ENCODE measurements at places on chromosomes 4 and X.

GRCh38 chr4:78656968-78657445, 105.4 kb downstream of the ANXA3 start:
- DNase-seq, result no peak

GRCh38 chrX:111857534-111858060, 18.4 kb upstream of the TRPC5OS start:
- no peak for DNase-seq

GRCh38 chr4:54320826-54321685, 92.0 kb downstream of the PDGFRA start:
- DNase-seq, result no peak

GRCh38 chr4:35966566-35966965, 277.7 kb downstream of the ARAP2 start:
- DNase-seq, result no peak

GRCh38 chr4:154492288-154492687, 689 bp upstream of the DCHS2 start:
- no peak for DNase-seq

- no peak for DNase-seq
Observed at GRCh38 chrX:2705046-2705832, 14.1 kb downstream of the CD99 start.

- DNase-seq, result no peak
Observed at GRCh38 chrX:40984962-40985361, 100.3 kb upstream of the USP9X start.

DNA sequence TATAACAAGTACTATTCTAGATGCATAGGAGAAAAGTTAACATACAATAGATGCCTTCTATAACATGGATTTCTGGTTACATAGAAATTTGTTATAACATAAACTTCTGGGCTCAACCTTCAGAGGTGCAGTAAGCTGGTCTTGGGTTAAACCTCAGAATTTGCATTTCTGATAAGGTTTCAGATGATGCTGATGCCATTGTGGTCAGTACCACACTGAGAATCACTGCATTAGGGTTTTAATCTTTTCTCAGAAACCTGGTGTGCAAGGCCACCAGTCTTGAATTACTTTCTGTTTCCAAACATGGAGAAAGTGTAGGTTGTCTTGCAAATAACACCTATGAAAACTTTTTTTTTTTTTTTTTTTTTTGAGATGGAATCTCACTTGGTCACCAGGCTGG, 146.2 kb downstream of the SPOCK3 start:
- no peak for DNase-seq

DNA sequence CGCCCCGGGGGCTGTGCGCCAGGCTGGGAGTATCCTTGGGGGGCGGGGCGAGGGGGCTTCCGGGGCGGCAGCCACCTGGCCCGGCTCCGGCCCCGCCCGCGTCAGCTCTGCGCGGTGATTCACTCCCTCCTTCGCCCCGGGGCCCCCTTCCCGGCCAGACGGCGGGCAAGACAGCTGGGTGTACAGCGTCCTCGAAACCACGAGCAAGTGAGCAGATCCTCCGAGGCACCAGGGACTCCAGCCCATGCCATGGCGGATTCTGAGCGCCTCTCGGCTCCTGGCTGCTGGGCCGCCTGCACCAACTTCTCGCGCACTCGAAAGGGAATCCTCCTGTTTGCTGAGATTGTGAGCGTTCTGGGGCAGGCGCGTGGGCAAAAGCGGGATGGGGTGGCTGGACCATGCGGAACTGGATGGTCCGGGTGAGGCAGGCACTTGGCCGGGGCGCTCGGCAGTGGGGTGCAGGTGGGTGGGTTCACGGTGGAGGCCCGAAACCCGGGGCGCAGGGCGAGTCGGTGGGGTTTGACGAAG, at the start of gene PLP2:
Gene PLP2, plus strand, starts transcription at position 147 of the 528 bp plus-strand sequence. Its CDS starts 103 bp downstream, at position 250.
- peak; percentile 62 for DNase-seq

DNA sequence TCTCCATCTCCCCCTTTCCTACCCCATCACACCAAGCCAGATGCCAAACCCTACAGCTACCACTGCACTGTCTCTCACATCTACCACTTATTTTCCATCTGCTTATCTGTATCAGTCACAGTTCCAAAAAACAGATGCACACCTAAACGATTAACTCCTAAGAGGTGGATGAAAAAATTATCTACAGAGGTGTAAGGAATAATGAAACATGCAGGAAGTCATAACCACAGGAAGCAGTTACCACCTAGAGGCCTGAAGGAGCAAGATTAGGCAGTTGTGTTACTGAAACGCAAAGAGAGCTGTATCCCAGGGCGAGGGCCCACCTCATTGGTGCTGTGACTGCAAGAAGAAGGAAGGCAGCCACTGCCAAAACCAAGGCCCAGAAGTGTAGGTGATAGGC, 87.8 kb upstream of the FAM241A start:
- DNase-seq, result no peak

- no peak for DNase-seq
Observed at GRCh38 chr4:15598644-15599043, 56.5 kb downstream of the FBXL5 start.

GRCh38 chrX:78106651-78106986, 2.6 kb downstream of the PGK1 start:
- no peak for DNase-seq

DNA sequence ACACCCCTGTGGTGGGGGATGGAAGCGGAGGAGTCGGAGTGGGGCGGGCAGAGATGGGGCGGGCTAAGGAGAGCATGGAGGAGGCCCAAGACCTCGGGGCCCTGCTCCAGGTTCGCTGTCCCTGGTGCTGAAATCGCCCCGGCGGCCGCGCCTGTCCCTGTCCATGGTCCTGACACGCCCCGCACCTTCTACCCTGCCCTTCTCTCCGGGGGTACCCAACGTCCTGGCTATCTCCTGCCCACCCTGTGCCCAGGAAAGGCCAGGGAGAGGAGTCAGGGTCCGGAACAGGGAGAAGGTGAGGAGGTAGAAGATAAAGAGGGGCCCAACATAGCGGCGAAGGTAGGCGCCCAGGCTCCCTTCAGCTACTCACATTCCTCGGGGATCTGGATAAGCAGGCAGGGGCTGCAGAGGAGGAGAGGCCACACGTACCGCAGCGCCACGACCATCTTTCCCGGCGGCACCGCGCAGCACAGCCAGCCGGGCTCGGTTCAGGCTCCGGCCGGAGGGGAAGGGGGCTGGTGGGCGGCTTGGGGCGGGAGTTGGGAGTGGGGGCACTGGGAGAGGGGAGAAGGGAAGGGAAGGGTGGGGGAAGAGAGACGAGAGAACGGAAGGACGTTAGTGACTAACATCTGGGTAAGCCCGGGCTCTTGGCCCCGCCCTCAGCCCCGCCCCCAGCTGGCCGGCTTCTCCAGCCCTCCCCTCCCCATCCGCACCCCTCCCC, 10.4 kb downstream of the L1CAM start:
- DNase-seq, result peak; percentile 54

DNA sequence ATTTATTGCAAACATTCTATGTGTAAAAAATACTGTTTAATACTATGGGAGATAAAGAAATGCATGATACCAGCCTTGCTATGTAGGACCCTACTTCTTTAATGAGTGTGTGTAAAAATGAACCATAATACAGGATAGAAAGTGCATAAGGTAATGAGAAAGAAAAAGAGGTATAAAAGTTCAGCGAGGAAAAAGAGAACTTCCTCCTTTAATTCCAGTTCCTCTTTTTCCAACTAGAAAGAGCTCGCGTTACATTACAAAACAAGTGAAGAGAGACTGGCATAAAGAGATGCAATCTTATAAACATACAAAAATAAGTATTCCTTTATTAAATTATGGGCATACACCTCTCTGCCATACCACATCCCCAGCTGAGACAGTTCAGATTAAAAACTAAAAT, 77.4 kb downstream of the ANKRD17 start:
- DNase-seq, result no peak

GRCh38 chr4:186345184-186345583, 79.2 kb downstream of the F11 start:
- DNase-seq, result no peak

DNA sequence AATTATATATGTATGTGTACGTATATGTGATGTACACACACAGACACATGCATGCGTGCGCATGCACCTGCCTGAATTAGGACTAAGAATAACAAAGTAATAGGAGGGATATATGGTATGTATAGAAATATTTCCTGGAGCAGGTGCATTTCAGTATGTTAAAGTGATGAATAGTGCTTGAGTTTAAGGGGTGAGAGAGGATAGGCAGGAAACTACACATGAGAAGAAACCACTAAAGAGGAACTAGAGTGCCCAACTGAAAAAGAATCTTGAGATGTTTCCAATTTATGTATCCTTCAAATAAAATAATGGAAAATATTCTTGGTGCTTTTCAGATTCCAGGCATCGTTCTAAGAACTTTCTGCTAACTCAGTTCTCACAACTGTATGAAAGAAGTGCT, 52.6 kb upstream of the UNC5C start:
- no peak for DNase-seq

DNA sequence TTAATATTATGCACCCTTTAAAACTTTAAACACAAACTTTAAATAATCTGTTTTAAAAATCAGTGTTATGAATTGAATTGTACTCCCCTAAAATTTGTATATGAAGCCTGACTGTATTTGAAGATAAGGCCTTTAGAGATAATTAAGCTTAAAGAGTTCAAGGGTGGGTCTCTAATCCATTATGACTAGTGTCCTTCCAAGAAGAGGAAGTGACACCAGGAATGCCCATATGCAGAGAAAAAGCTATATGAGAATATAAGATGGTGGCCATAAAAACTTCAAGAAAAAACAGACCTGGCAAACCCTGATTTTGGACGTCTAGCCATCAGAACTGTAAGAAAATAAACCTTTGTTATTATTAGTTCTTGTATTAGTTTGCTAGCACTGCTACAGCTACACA, 29.0 kb downstream of the UGT2A2 start:
- DNase-seq, result no peak

DNA sequence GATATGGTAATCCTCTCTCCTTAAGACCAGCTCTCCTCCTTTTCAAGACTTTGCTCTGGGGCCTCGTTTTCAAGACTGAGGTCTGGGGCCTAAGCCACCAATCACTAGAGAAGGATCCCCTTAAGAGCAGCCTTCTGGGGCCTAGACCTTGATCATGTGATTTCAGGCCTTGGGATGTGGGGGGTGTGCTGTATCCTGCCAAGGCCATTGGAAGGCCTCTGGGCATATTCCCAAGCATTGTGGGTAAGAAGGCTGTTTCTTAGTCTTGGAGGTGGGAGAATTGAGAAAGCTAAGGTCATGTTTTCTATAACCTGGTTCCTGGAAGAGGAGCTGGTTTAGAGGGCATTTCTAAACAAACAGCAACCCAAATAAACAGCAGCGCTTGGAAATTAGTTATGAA, 12.1 kb downstream of the TMEM164 start:
- DNase-seq, result no peak

- no peak for DNase-seq
Observed at GRCh38 chr4:3760841-3761240, 5.3 kb upstream of the ADRA2C start.

DNA sequence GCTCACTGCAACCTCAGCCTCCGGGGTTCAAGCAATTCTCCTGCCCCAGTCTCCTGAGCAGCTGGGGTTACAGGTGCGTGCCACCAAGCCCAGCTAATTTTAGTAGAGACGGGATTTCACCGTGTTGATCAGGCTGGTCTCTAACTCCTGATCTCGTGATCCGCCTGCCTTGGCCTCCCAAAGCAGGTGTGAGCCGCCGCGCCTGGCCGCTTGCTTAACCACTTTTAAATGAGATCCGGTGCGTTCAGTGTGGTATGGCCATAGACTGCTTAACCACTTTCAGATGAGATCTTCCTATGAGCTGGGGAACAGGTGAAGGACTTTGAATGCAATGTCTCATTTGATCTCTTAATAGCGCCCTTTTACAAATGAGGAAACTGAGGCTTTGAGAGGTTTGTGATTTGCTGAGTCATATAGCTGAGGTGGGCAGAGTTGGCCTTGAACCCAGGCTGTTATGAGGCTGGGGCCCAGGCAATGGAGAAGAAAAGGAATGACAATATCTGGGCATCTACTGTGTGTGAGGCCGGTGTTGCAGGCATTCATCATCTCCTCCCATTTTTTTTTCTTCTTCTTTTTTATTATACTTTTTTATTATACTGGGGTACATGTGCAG, 41.9 kb upstream of the NSG1 start:
- no peak for DNase-seq

DNA sequence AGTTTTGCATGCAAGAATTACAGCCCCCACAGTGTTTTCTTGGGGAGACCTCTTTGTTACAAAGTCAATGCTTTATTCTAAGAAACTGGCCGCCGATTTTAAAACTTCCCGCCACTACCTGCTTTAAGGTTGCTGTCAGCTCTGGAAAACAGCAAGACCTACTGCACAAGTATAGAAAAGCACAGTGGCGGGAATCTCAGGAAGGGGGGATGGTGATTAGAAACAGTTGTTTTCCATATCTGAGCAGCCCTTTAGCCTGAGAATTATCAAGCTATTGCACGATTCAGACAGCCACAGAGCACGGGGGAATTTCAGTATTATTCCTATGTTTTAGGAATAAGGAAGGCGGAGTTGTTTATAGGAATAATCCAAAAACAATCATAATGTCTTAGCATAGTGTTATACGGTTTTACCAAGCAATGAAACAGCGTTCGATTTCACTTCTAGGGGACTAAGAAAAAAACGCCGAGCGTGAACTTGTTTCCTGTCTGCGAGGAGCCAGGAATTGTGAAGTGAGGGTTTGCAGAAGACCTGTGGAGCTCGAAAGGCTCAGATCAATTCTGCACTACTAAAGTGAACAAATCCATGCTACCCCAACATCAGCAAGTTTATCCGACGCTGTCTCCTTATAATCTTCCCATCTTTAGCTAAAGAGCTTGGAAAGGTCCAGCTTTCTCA, 81.3 kb downstream of the HMGN5 start:
- DNase-seq, result no peak

DNA sequence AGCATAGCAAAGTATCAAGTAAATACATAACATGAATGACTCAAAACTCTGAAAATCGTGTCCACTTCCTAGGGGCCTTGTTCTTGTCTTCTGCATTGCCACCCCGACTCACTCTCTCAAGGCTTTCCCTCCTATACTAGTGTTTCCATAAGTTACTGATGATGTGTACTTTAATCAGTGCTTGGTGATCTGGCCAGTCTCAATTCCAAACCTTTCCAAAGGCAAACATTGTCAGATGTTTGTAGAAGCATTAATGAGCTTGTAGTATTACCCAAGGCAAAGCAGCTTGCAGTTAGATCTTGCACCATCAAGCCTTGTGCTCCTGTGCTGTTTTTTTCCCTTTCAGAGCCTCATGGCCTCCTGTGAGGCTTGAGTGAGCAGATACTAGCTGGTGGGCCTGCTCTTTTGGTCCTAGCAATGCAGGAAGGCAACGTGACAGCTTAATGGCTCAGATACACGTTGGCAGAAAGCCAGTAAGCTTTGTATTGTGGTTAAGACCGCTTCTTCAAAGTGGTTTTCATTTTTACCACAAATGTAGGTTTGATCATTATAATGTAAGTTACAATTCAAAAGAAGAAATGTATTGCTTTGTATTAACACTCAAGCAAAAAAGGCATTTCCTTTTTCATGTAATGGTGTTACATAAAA, 51.8 kb downstream of the RBPJ start:
- DNase-seq, result peak; percentile 11

DNA sequence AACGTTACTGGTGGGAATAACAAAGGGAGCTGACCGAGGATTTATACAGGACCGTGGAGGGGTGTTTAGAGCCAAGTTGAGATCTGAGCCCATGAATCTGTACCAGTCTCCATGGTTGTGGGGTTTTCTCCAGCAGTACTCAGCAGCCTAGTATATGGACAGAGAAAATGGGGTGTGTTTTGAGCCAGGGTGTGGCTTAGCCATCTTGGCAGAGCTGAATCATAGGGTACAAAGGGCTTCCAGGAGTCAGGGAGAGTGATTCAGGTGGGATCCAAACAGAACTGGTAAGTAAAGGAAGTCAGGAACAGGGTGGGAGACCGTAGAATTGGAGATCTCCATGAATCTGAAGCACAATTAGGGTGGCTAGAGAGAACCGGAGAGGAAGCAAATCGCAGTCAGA, 7.4 kb upstream of the HPRT1 start:
- no peak for DNase-seq
